ENCODE measurements at places on chromosomes 5 and 9.

DNA sequence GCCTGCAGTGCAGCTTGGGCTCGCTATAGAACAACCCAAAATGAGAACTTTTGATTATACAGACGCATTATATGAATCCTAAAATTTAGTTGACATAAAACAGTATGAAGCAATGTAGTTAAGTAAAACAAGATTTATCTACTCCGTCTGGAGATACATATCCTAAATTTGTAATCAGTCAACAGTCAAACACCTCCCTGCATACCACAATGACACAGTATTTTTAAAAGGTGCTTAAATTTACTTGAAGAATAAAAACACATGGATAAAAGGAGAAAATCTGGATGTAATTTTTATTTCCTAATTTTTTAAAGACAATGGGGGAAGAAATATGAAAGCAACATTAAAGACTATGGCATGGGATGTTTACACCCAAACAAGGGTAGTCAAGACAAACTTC, 70.8 kb downstream of the PTBP3 start:
- no peak for DNase-seq

- no peak for DNase-seq
These were observed 22.1 kb downstream of the MRPL36 start for GRCh38 chr5:1777281-1778137.

- DNase-seq = no peak
These were observed 45.5 kb upstream of the ANKRD33B start for GRCh38 chr5:10518347-10518746.

DNA sequence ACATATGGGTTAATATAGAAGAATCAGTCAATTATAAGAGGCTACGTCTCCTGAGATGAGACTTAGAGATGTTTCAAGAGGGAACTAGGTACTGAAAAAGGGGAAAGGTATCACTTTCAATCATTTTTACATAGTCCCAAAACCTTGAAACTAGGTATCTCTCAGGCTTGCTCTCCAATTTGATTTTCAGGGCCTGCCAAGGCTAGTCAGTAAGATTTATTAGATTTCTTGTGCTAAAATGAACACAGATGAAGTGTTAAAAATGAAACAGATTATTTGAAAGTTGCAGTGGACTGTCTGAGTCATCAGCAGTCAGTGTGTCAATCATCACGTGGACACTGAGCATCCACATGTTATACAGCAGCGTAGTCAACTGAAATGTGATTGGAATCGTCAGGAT, 591.1 kb downstream of the DTWD2 start:
- DNase-seq = no peak

DNA sequence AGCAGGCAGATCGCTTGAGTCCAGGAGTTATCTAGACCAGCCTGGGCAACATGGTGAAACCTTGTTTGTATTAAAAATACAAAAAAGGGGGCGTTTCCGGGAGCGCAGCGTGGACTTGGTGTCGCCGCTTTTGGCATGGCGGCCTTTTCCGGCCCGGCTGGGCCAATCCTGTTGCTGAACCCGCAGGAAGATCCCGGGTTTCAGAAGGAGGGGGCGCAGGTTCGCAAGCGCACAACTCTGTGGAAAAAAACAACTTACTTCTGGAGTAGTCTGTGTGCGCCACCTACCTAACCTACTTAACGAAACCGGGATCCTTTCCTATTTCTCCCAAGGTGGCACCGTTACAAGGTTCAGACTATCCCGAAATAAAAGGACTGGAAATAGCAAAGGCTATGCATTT, 198.6 kb downstream of the MSX2 start:
- no peak for DNase-seq

- DNase-seq = no peak
These were observed 323.5 kb upstream of the PTGER4 start for GRCh38 chr5:40356248-40356647.

DNA sequence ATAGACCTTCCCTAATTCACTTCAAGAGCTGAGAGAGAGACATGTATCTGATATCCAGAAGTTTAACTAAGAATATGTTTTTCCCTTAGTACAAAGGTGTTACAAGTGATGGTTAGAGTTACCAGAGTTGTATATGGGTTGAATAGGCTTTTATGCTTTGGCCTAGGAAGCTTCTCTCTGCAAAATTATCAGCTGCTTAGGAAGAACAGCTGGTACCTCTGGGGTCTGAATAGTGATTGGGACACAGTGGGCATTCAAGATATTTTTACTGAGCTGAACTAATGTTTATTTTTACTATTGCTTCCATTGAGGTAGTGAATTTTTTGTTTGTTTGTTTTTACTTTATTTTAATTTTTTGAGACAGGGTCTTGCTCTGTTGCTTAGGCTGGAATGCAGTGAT, 67.6 kb upstream of the BASP1 start:
- no peak for DNase-seq

- no peak for DNase-seq
These were observed 369.6 kb upstream of the WWC1 start for GRCh38 chr5:167921796-167922195.

DNA sequence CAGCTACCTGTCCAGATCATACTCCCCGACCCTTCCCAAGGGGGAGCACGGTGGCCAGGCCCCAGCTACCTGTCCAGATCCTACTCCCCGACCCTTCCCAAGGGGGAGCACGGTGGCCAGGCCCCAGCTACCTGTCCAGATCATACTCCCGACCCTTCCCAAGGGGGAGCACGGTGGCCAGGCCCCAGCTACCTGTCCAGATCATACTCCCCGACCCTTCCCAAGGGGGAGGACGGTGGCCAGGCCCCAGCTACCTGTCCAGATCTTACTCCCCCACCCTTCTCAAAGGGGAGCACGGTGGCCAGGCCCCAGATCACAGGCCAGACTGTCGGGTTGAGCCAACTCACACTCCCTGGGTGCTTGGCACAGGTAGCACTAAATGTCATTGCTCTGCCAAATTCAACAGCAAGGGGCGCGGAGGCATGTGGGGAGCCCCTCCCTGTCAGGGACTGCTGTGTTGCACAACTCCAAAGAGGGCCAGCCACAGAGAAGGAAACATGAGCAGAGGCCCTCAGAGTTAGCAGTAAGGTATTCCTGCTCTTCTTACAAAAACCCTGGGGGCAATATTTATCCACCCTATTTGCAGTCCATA, 136.9 kb downstream of the OLFM1 start:
- no peak for DNase-seq

- DNase-seq = peak; percentile 63
These were observed 19.3 kb upstream of the PIP5K1B start for GRCh38 chr9:68685770-68686169.

DNA sequence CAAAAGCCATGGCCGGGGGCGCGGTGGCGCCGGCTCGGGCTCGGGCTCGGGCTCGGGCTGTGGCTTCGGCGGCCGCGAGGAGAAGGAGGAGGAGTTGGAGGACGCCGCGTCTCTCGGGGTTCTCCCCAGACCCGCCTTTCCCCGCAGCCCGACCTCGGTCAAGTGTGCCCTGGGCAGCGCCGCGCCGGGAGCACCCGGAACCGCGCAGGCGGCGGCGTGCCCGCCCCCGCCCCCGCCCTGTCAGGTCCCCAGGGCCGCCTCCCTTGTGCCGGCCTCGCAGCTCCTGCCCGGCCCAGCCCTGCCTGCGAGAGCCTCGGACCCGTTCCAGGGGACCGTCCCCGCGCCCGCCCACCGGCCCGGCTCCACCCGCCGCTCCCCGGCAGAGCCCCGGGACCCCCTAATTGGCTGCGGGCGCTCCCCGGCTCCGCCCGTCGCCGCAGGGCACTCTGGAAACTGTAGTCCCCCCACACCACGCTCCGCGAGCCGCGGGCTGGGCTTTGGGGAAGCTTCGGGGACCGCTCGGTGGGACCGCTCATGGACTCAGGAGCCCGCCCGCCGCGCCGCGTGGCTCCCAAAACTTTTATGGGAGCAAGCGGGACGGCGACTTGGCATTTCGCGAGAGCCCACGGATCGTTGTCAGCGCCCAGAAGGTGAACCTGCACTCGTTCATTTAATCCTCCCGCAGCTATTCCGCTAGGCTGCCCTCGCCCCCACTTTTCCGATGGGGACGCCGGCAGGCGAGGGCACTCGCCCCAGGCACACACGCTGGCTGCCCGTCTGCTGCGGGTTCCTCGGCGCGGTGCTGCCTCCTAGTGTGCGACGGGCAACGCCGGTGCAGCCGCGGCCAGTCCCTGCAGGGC, at the start of gene STK10:
Gene STK10, minus strand, starts transcription at position 192 of the 860 bp plus-strand sequence. Its CDS starts 182 bp downstream, at position 10.
- peak; percentile 86 for DNase-seq

- DNase-seq = peak; percentile 92
These were observed 17.3 kb downstream of the TRIM7 start for GRCh38 chr5:181187500-181188213.

DNA sequence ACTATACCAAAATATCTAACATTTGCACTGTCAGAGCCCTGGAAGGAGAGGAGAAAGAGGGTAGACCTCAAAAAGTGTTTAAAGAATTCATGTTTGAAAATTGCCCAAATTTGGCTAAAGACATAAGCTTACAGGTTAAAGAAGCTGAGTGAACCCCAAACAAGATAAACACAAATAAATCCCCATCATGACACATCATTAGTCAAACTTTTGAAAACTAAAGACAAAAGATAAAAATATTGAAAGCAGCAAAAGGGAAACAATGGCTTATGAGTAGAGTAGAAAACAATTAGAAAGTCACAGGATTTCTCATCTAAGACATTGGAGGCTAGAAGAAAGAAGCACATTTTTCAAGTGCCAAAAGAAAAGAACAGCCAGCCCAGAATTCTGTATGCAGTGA, 6.1 kb upstream of the UBLCP1 start:
- DNase-seq = no peak

DNA sequence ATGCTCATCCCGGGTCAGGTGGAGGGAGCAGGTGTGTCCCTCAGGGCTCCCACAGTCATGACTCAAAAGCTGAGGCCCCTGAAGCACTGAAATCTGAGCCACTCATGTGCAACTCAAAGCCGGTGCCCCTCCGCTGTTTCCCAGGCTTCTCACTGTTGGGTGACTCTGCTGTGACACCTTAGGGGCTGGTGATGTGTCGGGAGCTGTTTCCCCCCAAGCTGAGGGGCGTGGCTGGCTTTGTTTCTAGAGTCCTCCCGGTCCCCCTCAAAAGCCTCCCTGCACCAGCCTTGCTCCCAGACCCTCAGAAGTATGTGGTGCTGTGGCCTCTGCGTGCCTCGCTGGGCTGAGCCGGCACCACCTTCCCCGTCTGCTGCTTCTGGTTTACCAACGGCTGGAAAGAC, 39.7 kb downstream of the PLPP7 start:
- no peak for DNase-seq

DNA sequence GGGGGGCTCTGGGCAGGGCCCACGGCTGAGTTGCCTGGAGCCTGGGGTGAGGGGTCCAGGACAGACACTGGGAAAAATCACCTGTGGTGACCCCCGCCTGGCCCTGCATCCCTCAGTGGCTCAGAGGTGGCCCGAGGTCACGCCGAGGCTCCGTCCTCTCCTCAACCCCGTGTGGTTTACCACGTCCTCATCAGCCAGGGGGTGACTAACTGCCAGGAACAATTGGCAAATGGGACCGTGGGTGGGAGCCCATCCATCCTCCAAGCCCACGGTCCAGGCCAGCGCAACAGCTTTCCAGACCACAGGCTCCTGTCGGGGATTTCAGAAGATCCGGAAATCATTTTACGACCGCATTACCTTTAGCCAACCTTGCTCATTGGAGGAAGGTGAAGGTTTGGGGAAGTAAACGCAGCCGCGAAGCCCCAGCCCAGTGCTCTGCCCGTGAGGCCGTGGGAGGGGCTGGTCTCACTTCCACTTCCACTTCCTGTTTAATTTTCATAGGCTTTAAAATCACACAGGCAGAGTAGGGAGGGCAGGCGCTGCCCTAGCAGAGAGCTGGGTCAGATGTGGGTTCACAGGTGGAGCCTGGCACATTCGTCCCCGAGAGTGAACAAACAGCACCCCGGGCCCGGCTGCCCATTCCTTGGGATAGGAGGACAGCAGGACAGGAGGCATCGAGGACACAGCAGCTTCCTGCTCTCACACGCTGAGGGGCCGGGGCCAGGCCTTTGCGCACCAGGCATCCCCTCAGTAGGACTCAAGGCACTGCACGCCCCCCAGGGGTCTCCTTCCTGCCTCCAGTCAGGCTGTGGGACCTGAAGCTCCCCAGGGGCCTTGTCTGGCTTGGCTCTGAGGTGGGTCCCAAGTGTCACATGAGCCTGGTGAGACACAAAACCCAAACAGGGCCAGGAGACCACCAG, 19.8 kb upstream of the SLC9A3 start:
- no peak for DNase-seq

GRCh38 chr9:124386201-124386600, 29.0 kb downstream of the PSMB7 start:
- no peak for DNase-seq

DNA sequence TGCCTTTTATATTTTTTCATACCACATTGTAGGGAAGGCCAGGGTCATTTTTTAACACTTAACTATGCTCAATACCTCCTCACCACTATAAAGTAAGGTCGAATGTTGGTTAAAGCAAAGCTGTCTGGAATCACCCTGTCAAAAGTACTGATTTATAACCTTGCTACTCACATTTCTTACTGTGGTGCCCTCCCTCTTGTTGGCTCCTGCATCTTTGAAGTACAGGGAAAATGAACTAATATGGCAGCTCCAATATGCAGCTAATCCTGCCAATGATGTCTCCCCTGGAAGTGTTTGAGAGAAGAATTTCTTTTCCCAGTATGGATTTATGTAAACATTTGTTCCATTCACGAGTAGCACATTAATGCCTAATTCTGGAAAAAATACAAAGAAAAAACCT, 108.4 kb upstream of the RPS23 start:
- no peak for DNase-seq

DNA sequence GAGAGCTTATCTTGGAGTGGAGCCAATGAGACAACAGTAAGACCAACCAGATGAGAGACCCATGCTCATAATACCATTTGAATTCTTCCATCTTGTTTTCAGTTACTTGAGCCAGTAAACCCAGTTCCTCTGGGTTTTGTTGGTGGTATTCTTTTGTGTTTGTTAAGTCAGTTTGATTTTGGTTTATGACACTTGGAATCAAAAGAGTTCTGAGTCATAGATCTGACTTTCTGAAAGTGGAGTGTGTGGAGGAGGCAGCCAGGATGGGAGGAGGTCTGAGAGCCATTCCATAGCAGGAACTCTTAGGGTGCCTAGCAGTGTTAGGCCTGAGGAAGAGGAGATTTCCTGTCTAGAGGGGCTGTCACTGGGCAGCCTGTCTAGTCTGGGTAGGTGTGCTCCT, 24.6 kb upstream of the PANK3 start:
- DNase-seq = no peak

- no peak for DNase-seq
These were observed 403.0 kb downstream of the ZNF608 start for GRCh38 chr5:124343451-124343867.

All from HAP-1 (cell line).